Activated CD8-positive, alpha-beta memory T cell treated with anti-CD3 and anti-CD28 coated beads for 48 hours (primary cell): ENCODE measurements at places on chromosomes 3 and 15.

DNA sequence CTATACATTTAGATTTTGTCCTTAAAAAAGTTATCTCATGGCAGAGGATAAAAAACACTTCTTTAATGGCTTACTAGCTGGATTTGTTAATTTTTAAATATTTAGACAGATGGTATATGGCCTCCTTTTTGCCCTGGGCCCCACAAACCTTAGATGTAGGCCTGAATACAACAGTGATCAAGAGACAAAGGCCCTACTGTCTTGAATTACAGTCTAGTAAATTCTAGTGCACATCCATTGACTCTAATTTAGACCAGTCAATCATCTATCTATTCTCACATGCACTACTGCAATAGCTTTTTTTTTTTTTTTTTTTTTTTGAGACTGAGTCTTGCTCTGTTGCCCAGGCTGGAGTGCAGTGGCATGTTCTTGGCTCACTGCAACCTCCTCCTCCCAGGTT, 452.8 kb downstream of the FHIT start:
- no peak for DNase-seq

- no peak for DNase-seq
Observed at GRCh38 chr3:149042789-149043386, 43.4 kb downstream of the HLTF start.

DNA sequence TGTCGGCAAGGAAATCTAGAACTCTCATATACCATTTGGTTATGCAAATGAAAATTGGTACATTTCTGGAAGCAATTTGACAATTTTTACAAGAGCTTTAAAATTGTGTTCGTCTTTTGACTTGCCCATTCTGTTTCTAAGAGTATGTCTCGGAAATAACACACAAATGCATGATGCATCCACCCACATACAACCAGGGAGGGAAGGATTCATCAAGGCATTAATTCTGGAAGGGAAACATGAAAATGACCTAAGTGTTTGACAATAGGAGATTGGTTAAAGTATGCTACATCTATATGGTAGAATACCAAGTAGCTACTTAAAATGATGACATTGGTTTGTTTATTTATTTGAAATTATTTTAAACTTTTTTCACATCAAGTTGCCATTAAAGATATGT, 58.6 kb downstream of the PIAS1 start:
- DNase-seq = no peak

DNA sequence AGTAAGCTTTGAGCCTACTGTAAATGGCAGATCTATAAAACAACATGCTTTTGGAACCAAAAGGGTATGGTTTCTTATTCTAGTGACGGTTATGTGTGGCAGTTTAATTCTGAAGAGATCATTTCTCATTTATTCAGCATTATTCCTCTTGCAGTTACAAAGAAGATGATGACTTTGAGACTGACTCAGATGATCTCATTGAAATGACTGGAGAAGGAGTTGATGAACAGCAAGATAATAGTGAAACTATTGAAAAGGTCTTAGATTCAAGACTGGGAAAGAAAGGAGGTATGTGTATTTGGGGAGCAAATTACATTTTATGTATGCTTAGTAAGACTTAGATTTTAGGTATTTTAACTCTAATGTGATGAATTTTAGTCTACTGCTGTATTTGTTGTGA, 41.5 kb downstream of the CHD2 start:
- no peak for DNase-seq

DNA sequence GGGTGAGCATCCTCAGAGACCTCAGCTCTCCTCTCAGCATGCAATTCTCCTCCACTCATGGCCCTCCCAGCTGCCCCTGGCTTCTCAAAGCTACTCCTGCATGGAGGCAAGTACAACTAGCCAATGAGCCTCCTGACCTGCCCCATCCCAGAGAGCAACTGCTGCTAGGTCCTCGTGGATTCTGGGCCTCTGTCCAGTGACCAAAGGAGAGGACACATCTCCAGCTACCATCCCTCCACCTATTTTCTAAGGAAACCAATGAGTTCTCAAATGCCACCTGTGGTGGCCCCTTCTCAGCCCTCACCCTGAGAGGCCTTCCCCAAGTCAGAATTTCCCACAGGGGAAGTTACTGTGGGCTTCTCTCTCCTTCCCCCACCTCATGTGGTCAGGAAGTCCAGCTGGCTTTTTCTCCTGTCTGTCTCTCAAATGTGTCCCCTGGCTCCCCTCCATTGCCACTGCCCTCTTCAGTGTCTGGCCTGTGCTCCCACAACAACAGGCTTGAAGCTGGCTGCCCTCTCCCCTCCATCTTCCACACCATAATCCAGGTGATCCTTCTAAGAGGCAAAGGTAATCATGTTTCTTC, 43.0 kb downstream of the LIPC start:
- no peak for DNase-seq
